ENCODE measurements at places on chromosomes 7 and 10.

GRCh38 chr10:6097063-6097462, 8.2 kb downstream of the RBM17 start:
- peaks cover 52% of the 10 kb centered on the region for H3K36me3 ChIP-seq
- no peaks in the 10 kb centered on the region for H3K27me3 ChIP-seq
- H3K4me3 ChIP-seq = no peak overlapping the region
- H3K4me1 ChIP-seq = peaks cover 50% of the 10 kb centered on the region
- no peak overlapping the region for H3K27ac ChIP-seq

GRCh38 chr10:14024329-14025202, 306.2 kb downstream of the FRMD4A start:
- H3K36me3 ChIP-seq = no peaks in the 10 kb centered on the region
- peak overlapping the region; percentile 55 for H3K27ac ChIP-seq
- no peak overlapping the region for H3K4me3 ChIP-seq

DNA sequence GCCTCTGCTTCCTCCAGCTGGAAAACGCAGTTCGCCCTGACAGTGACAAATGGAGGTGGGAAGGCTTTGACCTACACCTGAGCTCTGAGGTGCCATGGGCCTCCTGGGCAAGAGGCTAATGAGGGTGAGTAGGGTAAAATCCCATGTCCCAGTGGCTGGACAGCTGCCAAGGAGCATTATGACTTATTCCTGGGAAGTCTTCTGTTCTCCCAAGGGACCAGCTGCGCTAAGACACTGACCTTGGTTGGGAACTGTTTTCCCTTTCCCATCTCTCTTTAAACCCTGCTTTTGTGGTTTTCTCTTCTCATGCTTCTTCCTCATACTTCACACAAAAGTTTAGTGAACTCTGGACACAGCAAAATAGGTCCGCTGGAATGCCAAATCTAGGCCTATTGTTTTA, 72.6 kb downstream of the COPG2 start:
- no peak overlapping the region for H3K27ac ChIP-seq
- H3K36me3 ChIP-seq = no peaks in the 10 kb centered on the region

DNA sequence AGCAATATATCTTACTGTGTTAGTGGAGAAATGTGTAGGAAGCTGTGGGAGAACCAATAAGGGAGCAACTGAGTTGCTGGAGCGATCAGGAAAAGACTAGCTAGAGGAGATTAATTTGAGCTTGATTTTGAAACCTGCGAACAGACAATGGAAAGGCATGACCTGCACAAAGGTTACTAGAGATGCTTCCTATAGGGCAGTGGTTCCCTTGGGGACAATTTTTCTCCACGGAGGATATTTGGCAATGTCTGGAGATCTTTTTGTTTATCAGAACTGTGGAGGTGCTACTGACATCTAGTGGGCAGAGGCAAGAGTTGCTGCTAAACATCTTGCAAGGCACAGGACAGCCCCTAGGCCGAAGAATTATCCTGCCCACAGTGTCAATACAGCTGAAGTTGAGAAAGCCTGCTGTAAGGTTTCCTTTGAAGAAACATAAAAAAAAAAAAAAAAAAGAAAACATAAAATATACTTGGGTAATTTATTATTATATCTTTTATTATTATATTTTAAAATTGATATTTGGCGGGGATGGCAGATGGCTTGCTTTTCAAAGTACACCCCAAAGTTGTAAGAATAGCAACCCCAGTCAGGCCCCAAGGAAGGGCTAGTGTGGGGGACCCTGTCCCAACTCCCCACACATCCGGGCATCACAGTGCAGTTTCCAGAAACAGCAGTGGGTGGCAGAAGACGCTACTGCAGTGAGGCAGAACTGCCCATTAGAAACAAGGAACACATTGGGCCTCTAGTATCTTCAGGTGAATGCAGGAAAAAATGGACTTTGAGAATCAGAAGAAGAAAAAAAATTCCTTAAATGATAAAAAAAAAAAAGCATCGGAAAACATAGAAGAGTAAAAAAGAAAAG, 481.6 kb downstream of the SH2D4B start:
- no peak overlapping the region for H3K27ac ChIP-seq
- peaks cover 3% of the 10 kb centered on the region for H3K4me1 ChIP-seq
- no peak overlapping the region for H3K4me3 ChIP-seq
- DNase-seq = no peak

DNA sequence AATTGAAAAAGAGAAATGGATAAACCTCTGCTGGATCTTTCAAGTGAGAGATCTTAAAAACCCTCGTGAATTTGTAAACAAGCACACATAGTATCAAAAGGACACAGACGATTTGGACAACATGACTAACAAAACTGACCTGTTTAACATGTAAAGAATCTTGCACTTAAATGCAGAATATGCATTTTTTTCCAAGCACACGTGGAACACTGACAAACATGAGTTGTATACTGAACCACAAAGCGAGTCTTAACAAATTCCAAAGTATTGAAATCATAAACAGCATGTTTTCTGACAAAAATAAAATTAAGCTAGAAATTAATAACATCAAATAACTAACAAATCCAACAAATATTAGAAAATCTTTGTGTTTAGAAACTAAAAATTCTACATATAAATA, 65.0 kb upstream of the ZNF746 start:
- no peak overlapping the region for H3K27ac ChIP-seq
- H3K4me1 ChIP-seq = peaks cover 35% of the 10 kb centered on the region
- H3K27me3 ChIP-seq = no peaks in the 10 kb centered on the region
- no peak for DNase-seq
- H3K36me3 ChIP-seq = peaks cover 3% of the 10 kb centered on the region
- no peak overlapping the region for H3K4me3 ChIP-seq

GRCh38 chr7:134721171-134721570, 58.3 kb upstream of the CALD1 start:
- no peak overlapping the region for H3K4me3 ChIP-seq
- H3K27me3 ChIP-seq = no peaks in the 10 kb centered on the region
- no peaks in the 10 kb centered on the region for H3K4me1 ChIP-seq
- peak overlapping the region; percentile 50 for H3K27ac ChIP-seq

GRCh38 chr7:94177441-94177840, 173.3 kb upstream of the BET1 start:
- H3K4me3 ChIP-seq = no peak overlapping the region
- H3K27me3 ChIP-seq = no peaks in the 10 kb centered on the region

DNA sequence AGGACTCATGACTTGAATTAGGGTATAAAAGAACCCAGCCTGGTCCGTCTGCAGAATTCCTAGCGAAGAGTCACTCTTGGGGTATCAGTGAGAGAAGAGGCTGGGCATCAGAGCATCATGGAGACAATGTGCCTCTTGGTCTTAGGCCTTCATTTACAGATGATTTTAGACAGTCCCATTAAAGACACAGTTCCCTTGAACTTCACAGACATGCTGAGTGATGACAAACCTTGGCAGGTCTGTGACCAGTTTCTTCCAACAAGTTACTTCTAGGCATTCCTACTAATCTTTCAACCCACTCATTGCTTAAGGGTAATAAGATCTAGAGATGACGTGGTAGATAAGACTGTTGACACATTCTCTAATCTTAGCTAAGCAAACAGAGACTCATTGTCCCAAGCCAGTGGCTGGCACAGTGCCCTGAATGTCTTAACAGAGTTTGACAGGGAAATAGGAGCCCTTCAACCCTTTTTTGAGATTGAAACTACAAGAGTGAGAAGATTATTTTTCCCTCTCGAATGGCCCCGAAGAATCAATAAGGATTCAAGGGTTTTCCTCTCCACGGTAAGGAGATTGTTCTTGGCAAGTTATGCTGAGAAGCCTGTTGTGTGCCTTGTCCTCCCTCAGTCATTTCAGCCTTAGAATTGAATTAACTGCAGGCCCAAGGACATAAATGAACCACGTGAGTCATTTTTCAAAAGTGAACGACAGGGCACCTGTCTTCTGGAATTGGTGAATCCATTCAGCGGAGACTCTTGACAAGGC, 281.1 kb downstream of the CCDC3 start:
- H3K4me3 ChIP-seq = no peak overlapping the region
- H3K4me1 ChIP-seq = peaks cover 2% of the 10 kb centered on the region
- DNase-seq = peak; percentile 63

GRCh38 chr10:72587568-72587967, 38.3 kb downstream of the MICU1 start:
- DNase-seq = no peak
- no peak overlapping the region for H3K27ac ChIP-seq
- H3K4me3 ChIP-seq = no peak overlapping the region
- no peaks in the 10 kb centered on the region for H3K27me3 ChIP-seq

- H3K36me3 ChIP-seq = no peaks in the 10 kb centered on the region
- no peaks in the 10 kb centered on the region for H3K4me1 ChIP-seq
- H3K27me3 ChIP-seq = no peaks in the 10 kb centered on the region
- H3K27ac ChIP-seq = no peak overlapping the region
- H3K4me3 ChIP-seq = no peak overlapping the region
These were observed 107.8 kb downstream of the ARHGAP22 start for GRCh38 chr10:48496831-48497779.

DNA sequence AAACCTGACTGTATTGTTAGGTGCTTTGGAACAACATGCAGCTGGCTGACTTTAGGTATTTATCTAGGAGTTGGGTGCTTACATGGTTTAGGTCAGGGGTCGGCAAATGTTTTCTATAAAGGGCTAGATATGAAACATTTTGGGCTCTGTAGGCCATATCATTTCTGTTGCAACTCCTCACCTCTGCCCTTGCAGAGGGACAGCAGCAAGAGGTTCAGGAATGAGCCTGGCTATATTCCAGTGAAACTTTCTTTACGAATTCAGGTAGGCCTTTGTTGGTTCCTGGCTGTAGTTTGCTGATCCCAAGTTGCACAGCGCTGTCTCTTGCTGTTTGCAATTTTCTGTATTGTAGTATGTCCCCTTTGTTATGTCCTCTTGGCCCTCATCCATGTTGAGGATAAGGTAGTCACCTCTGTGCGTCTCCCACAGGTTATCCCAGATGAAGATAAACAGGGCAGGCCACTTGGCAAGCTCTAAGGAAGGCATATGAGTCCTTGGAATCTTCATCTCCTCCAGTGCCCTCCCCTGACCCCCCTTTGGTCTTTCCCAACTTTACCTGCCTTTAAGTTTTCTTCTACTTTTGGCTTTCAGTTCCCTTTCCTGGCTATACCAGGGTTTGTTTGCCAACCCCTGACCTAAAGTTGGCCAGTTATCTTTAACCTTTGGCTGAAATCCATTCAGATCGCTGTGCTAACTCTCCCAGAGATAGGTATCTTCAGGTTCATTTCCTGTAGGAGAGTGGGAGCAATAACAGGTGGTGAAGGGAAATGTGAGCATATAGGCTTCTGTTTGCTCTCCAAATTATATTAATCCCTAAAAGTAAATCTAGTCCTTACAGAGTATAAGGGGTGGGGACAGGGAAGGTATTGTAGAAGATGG, 36.1 kb downstream of the SGPL1 start:
- DNase-seq = no peak
- H3K27ac ChIP-seq = no peak overlapping the region
- H3K27me3 ChIP-seq = no peaks in the 10 kb centered on the region
- H3K4me3 ChIP-seq = no peak overlapping the region
- H3K4me1 ChIP-seq = peaks cover 7% of the 10 kb centered on the region

DNA sequence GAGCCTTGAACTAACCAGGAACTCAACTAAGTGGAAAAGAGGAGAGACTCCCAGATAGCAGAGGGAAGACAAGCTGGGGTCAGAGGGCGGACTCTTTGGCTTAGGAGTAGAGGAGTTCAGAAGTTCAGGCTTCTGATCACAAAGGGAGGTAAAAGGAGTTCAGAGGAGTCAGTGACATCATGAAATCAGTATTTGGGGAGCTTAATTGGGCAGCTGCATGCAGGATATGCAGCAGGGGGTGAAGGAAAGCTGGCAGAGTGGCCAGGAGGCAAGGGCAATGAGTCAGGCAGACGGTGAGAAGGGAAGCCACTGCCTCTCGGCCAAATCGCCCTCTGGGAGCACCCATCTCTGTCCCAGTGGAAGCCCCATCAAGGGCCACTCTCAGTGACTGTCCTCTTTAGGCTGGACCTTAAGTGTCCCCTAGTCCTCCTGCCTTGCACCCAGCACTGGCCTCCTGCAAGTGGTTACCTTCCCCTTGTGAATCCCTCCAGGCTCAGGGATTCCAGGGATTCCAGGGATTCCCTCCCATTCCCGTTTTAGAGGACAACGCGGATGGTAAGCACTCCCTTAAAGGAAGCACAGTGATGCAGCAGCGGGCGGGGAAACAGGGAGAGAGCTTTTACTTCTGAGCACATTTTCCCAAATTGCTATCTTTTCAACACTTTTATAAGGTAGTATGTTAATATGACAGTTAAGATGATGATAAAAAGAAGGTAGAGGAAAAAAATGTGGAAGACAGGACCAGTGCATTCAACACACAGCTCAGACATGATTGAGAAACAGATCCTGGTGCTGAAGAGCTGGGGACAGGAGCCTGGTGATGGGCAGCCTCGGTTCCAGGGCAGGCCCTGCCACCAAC, 72.6 kb downstream of the KCNMA1 start:
- no peak overlapping the region for H3K4me3 ChIP-seq
- DNase-seq = no peak
- H3K4me1 ChIP-seq = no peaks in the 10 kb centered on the region

DNA sequence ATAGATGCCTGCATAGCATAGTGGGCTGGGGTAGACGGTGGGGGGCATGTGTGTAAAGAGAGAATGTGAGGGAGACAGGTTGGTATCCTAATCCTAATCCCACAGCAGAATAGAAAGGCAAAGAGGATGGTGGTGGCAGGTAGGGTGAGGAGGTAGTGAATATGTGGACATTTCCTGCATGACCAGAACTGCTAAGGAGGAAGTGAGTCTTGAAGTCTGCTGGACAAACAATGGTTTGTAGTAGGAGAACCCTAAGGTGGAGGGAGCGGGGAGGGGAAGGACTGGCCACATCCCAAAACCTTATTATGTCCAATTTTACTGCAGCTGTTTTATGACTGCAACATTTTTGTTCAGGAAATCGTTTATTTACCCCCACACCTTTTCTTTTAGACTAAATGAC, 279.7 kb downstream of the AUTS2 start:
- H3K27me3 ChIP-seq = no peaks in the 10 kb centered on the region
- no peak overlapping the region for H3K4me3 ChIP-seq
- H3K36me3 ChIP-seq = no peaks in the 10 kb centered on the region
- DNase-seq = no peak
- no peak overlapping the region for H3K27ac ChIP-seq
